ENCODE measurements at places on chromosomes 7 and 10. TPM values are rescaled to one million over a fixed set of nuclear protein-coding genes. Genes with fewer than 3 reads are reported as not detected.

- peak; percentile 59 for DNase-seq
Observed at GRCh38 chr10:93916257-93917063, 22.7 kb downstream of the SLC35G1 start.

Gene AGR3
- total RNA-seq: not detected

DNA sequence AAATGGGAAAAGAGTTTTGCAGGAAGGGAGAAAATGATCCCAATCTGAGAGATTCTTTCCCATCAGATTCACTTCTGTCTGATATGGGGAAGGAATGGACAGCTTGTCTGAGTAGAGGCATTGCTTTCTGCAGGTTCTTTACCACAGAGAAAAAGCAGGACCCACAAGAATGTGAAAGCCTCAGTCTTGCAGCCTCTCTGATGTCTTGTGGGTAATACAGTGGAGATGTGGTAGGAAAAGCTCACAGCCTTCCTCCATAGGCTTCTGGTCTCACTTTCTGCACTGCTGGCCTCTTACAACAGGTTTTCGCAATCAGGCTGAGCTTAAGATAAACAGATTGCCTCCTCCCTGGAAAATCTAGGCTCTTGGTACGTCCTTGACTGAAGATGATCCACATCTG, 551 bp downstream of the IFIT1 start:
- DNase-seq: peak; percentile 85

GRCh38 chr10:62224606-62225005, 44.0 kb downstream of the RTKN2 start:
- DNase-seq: peak; percentile 59

Gene PKD1L1
- total RNA-seq: 0.11 TPM

Gene FASTK
- total RNA-seq: 145 TPM

Gene KCNMA1
- 14.2 TPM for total RNA-seq

DNA sequence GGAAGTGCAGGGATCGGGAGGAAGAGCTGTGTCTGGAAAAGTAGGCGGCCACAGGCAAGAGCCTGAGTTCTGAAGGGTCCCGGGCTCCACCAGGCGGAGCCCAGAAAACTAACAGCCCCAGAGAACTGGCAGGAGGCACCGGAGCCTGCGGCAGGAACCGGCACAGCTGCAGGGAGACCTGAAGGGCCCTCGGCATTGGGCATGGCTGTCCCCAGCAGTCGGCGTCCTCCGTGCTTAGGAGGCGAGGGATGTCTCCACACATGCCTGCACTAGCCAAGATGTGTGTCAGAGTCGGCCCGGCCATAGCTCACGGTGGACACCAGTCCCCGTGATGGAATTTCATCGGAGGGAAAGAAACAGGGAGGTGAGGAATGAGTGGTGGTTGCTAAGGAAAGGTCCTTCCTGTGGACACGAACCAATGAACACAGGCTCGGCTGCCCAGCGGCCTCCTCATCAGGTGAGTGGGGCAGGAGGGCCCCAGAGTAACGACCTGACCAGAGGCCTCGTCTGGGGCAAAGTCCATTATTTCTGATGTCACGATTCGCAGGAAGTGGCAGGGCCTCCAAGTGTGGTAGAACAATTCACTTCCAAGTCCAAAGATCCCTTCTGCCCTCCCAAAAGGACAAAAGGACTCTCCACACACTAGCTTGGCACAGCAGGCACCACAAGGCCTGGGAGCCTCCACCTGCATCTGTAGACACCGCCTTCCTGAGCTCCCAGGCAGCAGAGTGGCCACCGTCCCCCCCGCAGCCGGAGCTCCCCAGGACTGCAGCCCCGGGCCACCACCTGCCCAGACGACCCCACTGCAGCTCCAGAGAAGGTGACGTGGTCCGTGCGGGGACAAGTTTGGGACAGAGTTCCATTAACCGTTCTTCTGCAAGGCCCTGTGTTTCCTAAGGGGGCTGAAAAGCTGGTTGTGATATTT, 444.2 kb downstream of the PTPRN2 start:
- DNase-seq: no peak

Gene ZP3
- total RNA-seq: 4.5 TPM

GRCh38 chr7:8131694-8132605, 130.0 kb downstream of the ICA1 start:
- no peak for DNase-seq

GRCh38 chr10:29920408-29921070, 138.8 kb downstream of the JCAD start:
- DNase-seq: peak; percentile 17

Gene PAPOLB
- not detected for total RNA-seq

- DNase-seq: no peak
Observed at GRCh38 chr7:43594020-43594419, 11.1 kb downstream of the STK17A start.

Gene HTRA1
- total RNA-seq: 405 TPM

DNA sequence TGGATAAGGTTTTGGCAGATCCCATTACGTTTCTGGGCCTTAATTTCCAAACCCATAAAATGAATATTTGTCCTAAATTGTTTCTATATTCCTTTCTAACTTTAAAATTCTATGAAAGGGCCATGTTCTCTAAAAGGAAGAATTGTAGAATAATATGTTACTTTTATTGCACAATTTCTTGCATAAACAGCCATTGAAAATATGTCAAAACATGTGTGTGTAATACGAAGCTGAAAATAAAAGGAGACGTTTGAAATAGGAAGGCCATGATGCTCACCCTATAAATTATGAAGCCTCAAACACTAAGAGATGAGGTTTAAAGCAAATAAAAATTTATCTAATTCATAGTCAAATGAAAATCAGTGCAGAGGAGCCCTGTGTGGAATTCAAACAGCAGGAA, 145.0 kb upstream of the LRRTM3 start:
- DNase-seq: no peak

Gene SPDYE9
- total RNA-seq: not detected

GRCh38 chr7:107960272-107960671, 42.7 kb downstream of the LAMB1 start:
- no peak for DNase-seq

GRCh38 chr7:150877536-150877935, 25.2 kb downstream of the AOC1 start:
- DNase-seq: no peak

Gene GIMAP6
- total RNA-seq: not detected

Data from GM23248 (cell line).